ENCODE measurements at places on chromosomes 12 and 14. TPM values are rescaled to one million over a fixed set of nuclear protein-coding genes. Genes with fewer than 3 reads are reported as not detected.

GLT8D2 gene
- not detected for total RNA-seq

SYCP3 gene
- not detected for total RNA-seq

PELI2 gene
- total RNA-seq, result 1.0 TPM

MMP19 gene
- total RNA-seq, result 1.1 TPM

HOXC11 gene
- not detected for total RNA-seq

MAGOHB gene
- 62.3 TPM for total RNA-seq

HHIPL1 gene
- not detected for total RNA-seq

AHNAK2 gene
- total RNA-seq, result 0.09 TPM

GPR84 gene
- total RNA-seq, result not detected

DBX2 gene
- not detected for total RNA-seq

PTPRO gene
- 0.22 TPM for total RNA-seq

PLA2G1B gene
- total RNA-seq, result 1.8 TPM

GRCh38 chr14:71539650-71540285 is 392.5 kb upstream of the RGS6 start:
- peak; percentile 13 for DNase-seq

- DNase-seq, result no peak
Observed at GRCh38 chr14:105993814-105994213, 467.4 kb downstream of the TMEM121 start.

DNA sequence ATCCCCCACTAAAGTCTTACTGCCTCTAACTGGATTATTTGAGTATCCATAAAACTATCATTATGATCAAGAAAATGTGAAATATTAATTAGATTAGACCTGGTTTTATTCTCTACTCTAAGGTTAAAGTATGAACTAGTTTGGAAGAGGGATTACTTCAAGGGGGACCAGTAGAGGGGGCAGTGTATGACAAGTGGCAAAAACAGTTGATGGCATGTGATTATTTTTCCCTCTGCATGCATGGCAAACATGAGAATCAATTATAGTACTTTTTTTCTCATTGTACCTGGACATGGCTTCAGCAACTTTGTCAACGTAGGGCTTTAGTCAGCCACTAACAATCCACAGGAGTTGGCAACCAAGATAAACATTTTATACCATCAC is 145.0 kb upstream of the SLC38A2 start:
- no peak for DNase-seq

- DNase-seq, result no peak
Observed at GRCh38 chr14:71994416-71994815, 62.2 kb downstream of the RGS6 start.

GRCh38 chr12:119363490-119363889 is 29.0 kb downstream of the CCDC60 start:
- DNase-seq, result no peak

- DNase-seq, result no peak
Observed at GRCh38 chr14:57574617-57575288, 81.1 kb upstream of the CCDC198 start.

GRCh38 chr14:32657081-32657480 is 281.6 kb upstream of the NPAS3 start:
- DNase-seq, result peak; percentile 25

- no peak for DNase-seq
Observed at GRCh38 chr12:108196921-108197320, 67.8 kb downstream of the WSCD2 start.

GRCh38 chr12:78898416-78898815 is 33.8 kb downstream of the SYT1 start:
- no peak for DNase-seq

DNA sequence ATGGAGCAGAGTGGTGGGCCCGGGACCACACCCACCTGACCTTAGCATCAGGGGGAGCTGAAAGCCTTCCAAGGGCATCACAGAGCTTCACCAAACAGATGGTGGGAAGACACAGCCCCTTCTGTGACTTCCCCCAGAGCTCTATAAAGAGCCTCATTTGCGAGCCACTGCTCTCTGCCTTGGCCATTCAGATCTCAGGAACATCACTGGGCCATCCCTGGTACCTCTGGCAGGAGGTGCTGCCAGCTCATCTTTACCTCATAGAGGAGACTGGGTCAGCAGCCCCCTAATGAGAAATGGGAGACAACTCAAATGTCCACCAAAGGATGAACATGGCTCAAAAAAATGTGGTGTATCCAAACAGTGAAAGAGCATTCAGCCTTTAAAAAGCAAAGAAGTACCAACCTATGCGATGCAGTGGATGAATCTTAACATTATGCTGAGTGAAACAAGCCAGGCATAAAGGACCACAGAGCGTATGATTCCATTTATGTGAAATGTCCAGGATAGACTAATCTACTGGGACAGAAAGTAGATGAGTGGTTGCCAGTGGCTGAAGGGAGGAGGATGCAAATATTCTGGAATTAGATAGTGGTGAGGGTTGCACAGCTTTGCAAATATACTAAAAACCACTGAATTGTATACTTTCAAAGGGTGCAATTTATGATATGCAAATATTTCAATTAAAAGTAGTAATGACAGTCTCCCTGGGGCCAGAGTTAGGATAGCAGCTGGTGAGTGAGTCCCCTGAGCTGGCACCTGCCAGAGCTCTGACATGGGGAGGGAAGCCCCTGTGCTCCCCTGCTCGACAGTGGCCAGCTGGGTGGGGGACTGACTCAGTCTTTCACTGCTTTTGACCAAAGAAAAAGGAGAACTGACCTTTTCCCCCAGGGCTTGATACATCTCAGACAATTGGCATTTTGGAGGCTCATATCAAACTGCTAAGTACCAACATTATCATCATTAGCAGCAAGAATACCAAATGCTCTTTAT is 116.6 kb downstream of the GCH1 start:
- DNase-seq, result no peak

- DNase-seq, result no peak
Observed at GRCh38 chr14:94761348-94761996, 8.4 kb downstream of the GSC start.

DNA sequence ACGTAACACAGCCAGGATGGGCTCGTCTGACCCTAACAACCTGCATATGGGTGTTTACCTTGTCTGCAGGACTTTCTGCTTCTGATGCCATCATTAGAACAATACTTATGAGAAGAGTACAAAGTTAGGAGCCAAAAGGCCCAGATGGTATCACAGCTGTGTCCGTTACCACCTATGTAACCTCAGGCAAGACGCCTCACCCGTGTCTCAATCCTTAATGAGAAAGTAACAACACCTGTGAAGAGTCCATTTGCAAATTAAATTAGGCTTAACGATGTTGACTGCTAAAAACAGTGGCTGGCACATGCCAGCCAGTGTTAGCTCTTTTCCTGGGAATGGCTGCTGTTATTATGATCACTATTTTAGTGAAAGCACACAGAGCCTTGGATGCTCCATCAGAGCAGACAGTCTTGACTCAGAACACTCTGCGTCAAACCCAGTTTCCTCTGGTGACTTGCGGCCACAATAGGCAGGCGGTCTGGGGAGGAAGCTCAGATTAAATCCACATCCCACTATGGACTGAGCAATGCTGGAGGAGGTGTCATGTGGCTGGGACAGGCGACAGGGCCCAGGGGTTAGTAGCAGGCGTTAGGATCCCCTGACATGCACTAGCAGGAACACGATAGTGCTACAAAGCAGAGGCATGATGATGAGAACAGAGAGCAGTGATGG is 125.3 kb downstream of the SLC15A4 start:
- no peak for DNase-seq

- DNase-seq, result no peak
Observed at GRCh38 chr12:2451025-2451424, 343.7 kb upstream of the FKBP4 start.

DNA sequence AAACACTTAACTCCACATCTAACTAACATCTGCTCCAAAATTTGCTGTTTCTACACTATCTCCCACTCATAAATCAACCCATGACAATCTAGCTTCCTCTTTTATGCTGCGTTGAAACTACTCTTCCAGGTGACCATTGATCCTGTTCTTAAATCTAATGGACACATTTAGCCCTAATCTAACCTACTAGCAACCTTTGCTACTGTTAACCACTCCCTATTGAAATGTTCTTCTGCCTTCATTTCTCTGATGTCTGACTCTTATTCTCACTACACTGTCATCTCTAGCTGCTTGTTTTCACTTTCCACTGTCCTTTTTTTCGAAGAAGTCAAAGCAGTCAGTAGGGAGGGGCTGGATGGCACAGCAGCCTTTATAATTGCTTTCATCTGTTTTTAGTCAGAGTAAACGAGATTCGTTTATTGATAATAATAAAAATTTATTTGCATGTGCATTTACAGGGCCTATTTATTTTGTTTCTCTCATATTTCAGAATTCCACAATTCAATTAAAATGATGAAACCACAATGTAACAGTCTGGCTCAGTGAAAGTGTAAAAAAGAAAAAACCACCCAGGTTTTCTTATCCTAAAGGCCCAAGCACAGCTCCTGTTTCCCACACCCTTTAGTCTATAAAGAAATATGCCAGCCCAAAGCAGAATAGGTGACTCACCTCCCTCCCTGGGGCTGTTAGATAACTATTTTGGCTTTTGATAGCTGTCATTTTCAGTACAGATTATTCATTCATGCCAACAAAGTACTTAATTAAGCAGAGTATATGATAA is 44.9 kb downstream of the ATP2B1 start:
- DNase-seq, result peak; percentile 68

GRCh38 chr14:47389535-47389934 is 285.9 kb downstream of the MDGA2 start:
- DNase-seq, result no peak

DNA sequence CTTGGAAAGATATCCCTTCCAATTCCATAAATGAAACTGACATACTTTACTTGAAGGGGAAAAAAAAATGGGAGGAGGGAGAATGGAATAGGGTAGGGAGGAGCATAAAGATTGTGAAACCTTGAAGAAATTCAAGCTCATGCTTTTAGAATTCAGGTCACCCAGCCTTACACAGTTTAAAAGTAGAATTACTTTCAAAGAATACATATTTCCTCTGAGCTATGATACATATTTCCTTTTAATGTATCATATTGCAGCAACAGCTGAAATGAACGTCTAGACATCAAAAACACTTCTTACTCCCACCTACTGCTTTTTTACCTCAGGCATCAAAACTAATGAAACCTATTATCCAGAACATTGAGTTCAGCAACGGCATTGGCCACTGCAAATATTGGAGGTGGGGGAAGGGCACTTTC is 156.0 kb downstream of the MED13L start:
- DNase-seq, result no peak

- no peak for DNase-seq
Observed at GRCh38 chr12:68851592-68852306, 43.8 kb downstream of the MDM2 start.

GRCh38 chr14:56903304-56903969 is 93.2 kb upstream of the OTX2 start:
- DNase-seq, result no peak

GRCh38 chr12:95859947-95860850 is 1.4 kb downstream of the SNRPF start:
- no peak for DNase-seq

DNA sequence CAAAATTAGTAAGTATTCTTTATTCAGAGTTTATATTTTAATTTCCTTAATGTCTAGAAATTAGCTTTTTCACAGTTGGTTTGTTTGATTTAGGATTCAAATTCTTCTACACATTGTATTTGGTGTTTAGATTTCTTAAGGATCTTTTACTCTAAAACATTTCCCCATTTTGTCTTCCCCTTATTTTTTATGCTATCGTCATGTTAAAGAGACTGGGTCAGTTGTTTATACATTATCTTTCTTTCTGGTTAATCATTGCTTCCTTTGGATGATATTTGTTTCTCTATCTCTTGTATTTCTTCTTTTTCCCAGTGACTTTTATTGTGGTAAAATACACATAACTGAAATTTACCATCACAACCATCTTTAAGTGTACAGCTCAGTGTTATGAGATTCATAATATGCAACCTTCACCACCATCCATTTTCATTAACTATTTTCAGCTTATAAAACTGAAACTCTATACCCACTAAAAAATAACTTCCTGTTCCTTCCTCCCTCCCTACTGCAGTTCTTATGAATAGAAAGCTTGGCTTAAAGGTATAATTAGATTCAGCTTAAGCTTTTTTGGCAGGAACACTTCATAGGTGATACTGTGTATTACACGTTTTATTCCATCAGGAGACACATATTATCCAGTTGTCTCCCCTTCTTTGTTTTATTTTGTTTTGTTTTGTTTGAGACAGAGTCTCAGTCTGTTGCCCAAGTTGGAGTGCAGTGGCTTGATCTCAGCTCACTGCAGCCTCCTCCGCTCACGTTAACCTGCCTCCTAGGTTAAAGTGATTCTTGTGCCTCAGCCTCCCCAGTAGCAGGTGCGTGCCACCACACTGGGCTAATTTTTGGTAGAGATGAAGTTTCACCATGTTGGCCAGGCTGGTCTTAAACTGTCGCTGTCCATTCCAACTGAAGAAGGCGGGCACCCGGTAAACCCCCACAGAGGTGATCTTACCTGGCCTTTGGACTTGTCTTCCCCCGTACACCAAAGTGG is 45.0 kb downstream of the NOPCHAP1 start:
- no peak for DNase-seq

GRCh38 chr14:88351966-88352691 is 29.1 kb upstream of the KCNK10 start:
- no peak for DNase-seq

DNA sequence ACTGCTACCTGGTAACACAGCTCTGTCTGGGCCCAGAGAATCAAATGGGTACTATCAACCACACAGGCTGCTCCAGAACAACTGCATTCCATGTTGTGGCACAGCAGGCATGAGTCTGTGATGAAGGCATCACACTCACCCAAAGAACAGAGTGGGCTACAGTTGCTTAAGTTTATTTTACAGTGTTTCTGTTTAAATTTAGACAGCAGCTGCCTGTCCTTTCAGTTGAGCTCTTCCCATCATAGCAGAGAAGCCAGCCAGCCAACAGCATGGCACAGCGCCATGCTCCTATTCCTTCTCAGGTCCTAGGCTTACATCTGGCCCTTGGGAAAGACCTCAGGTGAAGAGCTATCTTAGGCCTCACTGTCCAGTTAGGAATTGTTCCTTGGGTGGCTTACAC is 147.0 kb upstream of the FRMD6 start:
- DNase-seq, result no peak

- DNase-seq, result no peak
Observed at GRCh38 chr14:92316937-92317336, 6.0 kb upstream of the SLC24A4 start.

GRCh38 chr12:27635349-27635972 is 60.8 kb upstream of the REP15 start:
- no peak for DNase-seq
